ENCODE measurements at places on chromosomes 12 and 14.

- DNase-seq: no peak
Observed at GRCh38 chr14:68756000-68756481, 36.8 kb downstream of the ZFP36L1 start.

DNA sequence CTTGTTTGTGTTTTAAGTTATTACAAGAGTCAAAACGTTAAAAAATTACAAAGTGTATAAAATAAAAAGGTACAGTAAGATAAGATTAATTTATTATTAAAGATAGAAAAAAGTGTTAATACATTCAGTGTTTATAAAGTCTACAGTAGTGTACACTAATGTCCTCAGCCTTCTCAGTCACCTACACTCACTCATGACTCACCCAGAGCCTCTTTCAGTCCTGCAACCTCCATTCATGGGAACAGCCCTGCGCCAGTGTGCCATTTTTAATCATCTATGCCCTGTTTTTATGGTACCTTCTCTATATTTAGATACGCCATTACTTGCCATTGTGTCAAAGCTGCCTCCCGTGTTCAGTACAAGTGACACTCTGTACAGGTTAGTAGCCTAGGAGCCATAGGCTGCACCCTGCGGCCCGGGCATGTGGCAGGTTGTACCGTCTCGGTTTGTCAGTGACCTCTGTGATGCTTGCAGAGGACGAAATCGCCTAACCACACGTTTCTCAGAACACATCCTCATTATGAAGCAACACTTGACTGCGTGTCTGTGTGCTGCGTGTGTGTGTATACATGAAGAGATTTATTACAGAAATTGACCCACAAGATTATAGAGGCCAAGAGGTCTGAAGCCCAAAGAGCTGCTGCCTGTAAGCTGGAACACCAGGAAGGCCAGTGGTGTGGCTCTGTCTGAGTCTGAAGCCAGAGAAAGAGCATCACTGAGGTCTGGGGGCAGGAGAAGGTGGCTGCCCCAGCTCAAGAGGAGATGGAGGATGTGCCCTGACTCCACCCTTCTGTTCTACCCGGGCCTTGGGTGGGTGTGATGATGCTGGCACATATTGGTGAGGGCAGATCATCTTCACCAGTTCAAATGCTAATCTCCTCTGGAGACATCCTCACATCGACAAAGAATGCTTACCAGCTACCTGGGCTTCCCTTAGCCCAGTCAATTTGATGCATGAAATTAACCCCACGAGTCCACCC lies 116.6 kb upstream of the C14orf180 start:
- no peak for DNase-seq

GRCh38 chr12:31672521-31672920 lies 13.0 kb downstream of the ETFBKMT start:
- no peak for DNase-seq

- DNase-seq: no peak
Observed at GRCh38 chr12:27667540-27667939, 28.7 kb upstream of the REP15 start.

DNA sequence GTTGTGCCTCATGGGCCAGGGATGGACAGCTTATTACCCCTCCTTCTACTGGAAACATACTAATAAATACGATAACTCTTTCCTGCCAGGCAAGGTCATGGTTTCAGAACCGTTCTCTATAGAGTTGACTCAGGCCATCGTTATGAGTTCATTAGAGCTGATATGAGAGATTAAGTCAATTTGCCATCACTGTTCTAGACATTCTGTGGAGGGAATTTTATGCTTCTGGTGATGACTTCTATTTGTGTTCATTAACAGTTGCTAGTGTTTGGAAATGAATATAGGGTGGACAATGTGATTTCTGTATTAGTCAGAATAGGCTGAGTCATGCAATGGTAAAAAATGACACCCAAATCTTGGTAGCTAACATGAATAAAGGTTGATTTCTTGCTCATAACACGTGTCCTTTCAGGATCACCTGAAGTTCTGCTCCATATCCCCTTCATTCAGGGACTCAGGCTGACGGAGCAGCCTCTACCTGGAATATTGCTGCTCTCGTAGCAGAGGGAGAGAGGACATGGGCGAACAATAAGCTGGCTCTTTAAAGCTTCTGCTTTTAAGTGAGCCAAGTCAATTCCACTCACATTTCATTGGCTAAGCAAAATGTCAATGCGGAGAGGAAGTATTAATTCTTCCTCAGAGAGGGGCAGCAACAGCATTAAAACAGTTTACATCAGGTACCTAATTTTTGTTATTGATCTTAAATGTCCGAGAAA lies 18.5 kb upstream of the TBPL2 start:
- DNase-seq: no peak

DNA sequence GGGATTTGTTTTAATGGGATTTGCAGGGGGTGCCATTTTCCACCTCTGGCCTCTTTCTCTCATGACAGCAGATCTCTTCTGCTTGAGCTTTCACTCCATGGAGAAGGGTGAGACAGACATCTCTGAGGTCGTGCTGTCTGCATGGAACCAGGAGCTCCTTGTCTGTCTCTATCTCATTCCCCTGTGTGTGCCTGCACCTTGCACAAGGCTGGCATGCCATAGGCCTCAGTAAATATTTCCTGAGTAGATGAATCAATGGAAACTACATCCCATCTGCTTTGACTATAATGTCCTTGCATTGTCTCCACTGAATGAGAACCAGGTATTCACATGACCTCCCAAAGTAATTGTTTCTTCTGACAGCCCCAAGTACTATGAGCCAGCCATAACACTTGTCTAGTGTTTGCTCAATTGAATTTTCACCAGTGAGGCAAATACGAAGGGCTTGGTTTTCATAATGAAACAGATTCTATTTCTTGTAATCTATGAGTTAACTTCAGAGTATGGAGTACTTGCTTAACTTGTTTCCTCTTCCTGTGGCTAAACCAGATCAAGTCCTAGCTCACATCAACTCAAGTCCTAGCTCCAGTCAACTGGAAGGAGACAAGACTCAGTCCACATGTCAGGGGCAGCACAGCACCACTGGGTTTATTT lies 32.3 kb downstream of the KCNK13 start:
- no peak for DNase-seq

- DNase-seq: no peak
Observed at GRCh38 chr14:79831195-79831892, 380.0 kb downstream of the DIO2 start.

DNA sequence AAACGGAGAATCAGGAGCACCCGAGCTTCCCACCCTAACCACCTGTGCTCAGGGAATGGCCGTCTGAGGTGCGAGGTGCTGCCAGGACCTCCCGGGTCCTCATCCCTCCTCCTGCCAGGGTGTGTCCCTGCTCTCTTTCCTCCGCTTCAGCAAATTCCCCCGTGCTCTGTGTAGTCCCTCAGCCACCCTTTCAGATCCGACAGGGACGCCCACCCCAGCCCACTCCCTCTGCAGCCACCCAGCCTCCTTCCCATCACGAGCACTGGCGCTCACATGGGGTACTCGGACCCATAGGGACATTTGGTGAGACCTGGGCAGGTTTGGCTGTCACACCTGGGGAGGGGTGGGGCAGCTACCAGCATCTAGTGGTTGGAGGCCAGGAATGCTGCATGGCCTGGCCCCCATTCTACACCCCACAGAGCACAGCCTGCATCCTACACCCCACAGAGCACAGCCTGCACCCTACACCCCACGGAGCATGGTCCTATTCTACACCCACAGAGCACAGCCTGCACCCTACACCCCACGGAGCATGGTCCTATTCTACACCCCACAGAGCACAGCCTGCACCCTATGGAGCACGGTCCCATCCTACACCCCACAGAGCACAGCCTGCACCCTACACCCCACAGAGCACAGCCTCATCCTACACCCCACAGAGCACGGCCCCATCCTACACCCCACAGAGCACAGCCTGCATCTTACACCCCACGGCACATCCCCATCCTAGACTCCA lies 12.7 kb downstream of the GALNT9 start:
- no peak for DNase-seq

- no peak for DNase-seq
Observed at GRCh38 chr12:20443255-20443654, 74.9 kb downstream of the PDE3A start.

DNA sequence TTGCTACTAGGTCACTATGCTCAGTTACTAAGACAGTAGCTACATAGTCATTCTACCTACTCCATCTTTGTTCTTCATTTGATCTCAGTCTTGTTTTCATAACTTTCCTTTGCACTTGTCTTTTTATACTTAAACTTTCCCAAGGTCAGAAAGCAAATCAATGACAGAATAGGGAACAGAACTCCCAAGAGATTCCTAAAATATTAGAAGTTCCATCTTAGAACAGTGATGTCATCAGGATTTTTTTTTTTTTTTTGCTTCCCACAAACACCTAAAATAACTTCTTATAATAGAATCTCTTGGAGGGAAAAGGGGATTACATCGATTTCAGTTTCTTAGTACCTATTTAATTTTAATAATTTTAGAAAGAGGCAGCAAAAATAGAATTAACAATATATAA lies 65.8 kb downstream of the NTN4 start:
- no peak for DNase-seq

- no peak for DNase-seq
Observed at GRCh38 chr14:50524060-50524459, 8.3 kb downstream of the MAP4K5 start.

GRCh38 chr12:70989232-70989631 lies 68.7 kb upstream of the PTPRR start:
- no peak for DNase-seq

DNA sequence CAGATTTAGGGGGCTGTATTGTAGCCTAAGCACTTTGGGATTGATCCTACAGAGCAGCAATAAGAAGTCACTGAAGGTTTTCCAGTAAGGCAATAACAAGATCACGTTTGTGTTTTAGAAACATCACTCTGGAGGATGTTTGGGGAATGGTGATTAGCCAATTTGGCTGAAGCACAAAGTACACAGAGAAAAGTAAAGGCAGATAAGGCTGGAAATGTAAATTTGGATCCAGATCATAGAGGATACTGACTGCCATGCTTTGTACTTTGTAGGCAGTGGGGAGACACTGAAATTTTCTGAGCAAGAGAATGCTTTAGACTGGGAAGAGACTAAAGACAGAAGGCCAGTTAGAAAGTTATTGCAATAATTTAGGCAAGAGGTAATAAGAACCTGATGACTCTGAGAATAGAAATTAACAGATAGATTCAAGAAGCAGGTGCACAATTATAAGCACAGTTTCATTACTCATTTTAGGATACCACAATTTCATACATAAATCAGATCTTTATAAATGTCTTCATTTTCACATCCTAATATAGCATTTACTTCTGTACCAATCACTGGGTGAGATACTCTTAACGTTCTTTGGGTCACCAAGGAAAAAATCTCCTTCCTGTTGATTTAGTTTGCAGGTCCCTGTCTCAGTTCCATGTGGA lies 314.5 kb upstream of the GARIN6 start:
- no peak for DNase-seq

- DNase-seq: no peak
Observed at GRCh38 chr14:33610121-33610520, 340.8 kb downstream of the EGLN3 start.

- DNase-seq: no peak
Observed at GRCh38 chr14:71169861-71170260, 262.6 kb downstream of the PCNX1 start.

GRCh38 chr14:92945959-92946846 lies 23.3 kb downstream of the CHGA start:
- DNase-seq: no peak

- DNase-seq: no peak
Observed at GRCh38 chr14:100834794-100835547, 9.1 kb downstream of the MEG3 start.

- DNase-seq: no peak
Observed at GRCh38 chr12:110062241-110062640, 13.9 kb upstream of the C12orf76 start.

- DNase-seq: no peak
Observed at GRCh38 chr12:51755251-51755650, 93.3 kb downstream of the FIGNL2 start.

DNA sequence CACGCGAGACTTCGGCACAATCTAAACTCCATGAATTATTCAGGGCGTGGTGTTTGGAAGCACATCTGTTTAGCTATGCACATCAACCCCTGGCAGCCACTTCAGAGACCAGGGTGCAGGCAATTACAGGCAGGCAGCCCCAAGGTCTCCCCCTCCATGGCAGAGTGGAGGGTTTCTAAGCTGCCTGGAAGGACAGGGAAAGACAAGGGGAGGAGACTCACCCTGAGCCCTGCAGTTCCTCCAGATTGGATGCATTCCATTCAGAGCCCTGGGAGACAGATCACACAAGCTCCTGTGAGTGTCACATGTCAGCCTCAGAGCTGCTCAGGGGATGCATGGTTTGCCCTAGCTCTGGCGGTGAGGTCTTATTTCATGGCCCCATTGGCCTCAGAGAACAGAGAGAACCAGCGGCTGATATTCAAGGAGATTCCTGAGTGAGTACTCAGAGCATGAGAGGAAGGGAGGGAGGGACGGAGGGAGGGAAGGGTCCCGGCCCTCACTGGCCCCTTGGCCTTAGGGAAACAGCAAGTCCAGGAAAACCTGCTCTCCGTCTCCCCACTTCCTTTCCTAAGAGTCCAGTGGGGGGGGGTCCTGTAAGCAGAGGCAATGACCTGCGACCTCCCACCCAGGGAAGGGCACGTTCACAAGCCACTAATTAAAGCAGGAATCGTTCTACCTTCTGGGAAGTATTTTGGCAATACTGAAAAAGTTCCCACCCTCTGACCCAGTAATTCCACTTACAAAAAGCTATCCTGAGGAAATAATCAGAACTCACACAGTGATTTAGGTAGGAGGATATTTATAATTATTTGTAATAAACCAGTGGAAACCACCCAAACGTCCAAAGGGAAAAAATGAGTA lies 55.1 kb downstream of the SSH1 start:
- DNase-seq: no peak

- no peak for DNase-seq
Observed at GRCh38 chr14:31590206-31590605, 29.0 kb downstream of the NUBPL start.

DNA sequence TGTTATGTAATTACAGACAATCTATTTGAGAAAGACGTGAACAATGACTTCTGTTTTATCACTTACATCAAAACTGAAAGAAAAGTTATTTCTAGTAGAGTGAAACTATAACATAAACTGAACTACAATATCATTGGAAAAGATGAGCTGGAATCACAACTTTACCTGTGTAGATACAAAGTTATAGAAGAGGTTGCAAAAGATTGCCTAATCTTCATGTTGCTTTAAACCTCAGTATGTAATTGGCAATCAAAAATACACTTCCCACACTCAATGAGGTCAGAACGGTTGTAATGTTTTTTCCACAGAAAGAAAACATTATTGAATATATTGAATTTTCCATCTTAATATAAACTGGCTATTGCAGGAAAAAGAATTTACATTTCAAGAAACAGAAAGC lies 37.7 kb upstream of the GXYLT1 start:
- DNase-seq: no peak

GRCh38 chr14:69625299-69626131 lies 14.1 kb downstream of the SUSD6 start:
- peak; percentile 74 for DNase-seq

- DNase-seq: no peak
Observed at GRCh38 chr12:103169-103981, 36.8 kb downstream of the IQSEC3 start.

GRCh38 chr12:45634273-45634917 lies 95.1 kb upstream of the ARID2 start:
- no peak for DNase-seq
